ENCODE measurements at places on chromosomes 2 and 18.
A peak's percentile ranks its signal among the peaks of the same experiment; 100 is the strongest.

DNA sequence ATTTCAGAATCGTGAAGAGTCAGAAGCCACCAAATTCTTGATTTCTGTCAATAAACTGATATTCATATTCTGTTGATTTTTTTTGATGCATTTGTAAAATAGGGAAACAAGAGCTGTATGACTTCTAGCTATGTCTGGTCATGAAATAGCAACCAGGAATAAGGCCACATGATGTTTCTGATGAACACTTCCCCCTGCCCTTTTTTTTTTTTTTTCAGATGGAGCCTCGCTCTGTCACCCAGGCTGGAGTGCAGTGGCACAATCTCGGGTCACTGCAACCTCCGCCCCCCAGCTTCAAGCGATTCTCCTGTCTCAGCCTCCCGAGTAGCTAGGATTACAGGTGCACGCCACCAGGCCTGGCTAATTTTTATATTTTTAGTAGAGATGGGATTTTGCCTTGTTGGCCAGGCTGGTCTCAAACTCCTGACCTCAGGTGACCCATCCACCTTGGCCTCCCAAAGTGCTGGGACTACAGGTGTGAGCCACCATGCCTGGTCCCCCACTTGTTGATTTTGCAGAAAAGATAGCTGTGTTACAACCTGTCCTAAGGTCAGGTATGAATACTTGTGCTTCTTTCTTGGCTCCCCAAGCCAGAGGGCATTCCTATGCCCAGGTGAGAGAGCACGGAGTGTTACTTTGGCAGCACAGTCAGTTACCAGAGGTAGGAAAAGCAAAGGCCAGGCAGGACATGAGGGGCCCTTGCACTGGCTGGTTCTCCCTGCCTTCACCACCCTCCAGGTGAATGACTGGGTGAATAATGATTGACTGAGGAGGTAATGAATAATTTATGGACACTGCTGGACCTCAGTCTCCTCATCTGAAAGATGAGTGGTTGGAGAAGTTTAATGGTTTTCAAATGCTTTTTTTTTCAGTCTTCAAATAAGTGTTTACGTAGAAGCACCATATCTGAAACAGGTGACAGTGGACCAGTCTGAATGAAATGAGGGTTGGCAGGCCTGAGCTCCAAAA lies 39.6 kb downstream of the PAX8 start:
- DNase-seq: no peak

DNA sequence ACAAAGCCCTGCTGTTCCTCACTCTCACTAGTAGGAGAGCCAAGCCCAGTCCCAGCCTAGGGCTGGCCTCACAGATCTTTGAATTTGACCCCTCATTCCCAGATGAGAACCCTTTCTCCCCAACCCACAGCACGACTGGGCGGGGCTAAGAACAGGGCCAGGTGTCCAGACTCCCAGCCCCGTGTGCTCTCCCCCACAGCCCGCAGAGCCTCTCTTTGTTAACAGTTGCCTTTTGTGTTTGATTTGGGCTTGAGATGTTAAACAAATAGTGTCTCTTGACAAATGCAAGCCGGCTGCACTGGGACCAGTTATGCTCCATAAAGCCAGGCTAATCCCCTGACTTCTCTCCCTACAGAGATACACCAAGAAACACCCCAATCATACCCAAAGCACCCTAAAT lies 4.7 kb upstream of the KCNK3 start:
- no peak for DNase-seq

DNA sequence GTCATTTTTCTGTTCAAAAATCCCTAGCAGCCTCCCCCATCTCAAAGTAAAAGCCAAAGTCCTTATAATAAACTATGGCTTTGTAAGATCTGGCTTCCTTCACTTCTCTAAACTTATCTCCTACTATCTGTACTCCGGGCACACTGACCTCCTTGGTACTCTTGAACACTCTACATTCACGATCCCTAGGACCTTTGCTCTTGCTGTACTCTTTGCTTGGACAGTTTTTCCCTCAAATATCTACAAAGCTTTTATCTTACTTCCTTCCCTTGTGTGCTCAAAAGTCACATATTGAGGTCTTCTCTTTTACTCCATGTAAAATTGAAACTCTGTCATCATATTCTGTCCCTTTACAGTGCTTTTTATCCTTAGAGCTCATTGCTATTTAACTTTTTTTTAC lies 616.6 kb downstream of the IRS1 start:
- DNase-seq: no peak

- DNase-seq: peak; percentile 34
Measured at GRCh38 chr18:74951165-74951760, 257.7 kb downstream of the PTGR3 start.

DNA sequence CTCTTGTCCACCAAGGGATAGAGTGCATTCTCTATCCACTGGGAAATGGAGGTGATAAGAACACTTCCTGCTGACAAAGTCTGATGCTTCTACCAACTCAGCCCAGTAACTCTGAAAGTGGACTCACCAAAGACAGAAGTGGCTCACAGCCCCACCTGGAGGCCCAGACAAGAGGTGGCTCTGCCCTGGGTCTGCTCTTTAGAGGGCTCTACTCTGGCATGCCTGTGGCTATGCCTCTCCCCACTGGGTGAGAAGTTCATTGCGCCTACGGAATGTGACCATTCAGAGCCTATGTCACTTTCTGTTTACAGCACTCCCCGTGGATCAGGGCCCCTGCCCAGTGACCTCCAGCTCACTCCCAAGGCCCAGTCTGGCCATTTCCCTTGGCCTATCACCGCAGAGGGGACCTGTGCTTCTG lies 13.5 kb upstream of the XDH start:
- DNase-seq: no peak
